ENCODE measurements at places on chromosomes 12 and 14.

DNA sequence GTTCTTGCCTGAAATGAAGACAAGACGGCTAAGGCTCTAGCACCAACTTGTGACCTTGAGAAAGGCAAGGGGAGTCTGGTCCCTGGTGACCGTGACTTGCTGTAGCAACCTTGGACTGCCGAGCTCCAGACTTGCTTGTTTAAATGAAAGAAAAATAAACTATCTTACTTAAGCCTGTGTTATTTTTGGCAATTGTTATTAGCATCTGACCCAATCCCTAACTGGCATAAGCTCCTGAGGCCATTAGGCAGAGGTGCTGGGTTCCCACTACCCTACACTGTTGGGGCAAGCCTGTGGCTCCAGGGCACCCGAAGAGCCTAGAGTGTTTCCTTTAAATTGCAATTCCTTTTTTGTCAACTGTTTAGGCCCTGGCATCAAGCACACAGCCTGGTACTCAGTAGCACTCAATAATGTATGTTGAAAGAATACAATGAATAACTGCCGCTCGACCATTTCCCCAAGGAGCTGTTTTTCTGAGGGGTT lies 106.9 kb upstream of the HIF1A start:
- no peak for DNase-seq

GRCh38 chr14:29163109-29163508 lies 396.5 kb downstream of the FOXG1 start:
- DNase-seq, result no peak

GRCh38 chr12:23446746-23447145 lies 502.7 kb downstream of the SOX5 start:
- DNase-seq, result no peak

GRCh38 chr12:50047693-50048250 lies 9.6 kb upstream of the ASIC1 start:
- DNase-seq, result no peak

DNA sequence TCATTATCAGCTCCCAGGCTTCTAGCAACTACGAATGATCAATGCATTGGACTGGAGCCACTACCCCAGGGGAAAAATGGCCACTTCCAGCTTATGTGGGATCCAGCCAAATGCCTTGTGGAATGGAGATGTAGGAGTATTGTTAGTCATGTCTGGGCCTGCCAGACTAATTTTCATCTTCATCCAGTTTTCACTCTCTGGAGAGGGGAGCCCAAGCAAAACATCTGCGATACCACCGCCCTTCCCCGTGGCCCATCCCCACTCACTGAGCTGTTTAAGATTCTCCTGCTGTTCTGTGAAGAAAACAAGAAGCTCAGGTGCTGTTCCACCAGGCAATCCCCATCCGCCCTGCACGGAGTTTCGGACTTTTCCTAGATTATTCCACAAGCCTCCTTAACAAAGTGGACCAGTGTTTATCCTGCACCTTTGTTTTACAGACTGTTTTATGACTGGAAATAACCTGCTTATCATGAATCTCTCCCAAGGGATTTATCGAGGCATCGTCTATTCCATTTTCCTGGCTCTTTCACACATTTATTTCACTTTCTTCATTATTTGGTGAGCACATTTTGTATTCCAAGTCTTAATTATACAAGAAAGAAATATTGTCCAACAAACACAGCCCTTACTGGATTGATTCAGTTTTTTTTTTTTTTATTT lies 35.5 kb upstream of the MAX start:
- DNase-seq, result no peak

DNA sequence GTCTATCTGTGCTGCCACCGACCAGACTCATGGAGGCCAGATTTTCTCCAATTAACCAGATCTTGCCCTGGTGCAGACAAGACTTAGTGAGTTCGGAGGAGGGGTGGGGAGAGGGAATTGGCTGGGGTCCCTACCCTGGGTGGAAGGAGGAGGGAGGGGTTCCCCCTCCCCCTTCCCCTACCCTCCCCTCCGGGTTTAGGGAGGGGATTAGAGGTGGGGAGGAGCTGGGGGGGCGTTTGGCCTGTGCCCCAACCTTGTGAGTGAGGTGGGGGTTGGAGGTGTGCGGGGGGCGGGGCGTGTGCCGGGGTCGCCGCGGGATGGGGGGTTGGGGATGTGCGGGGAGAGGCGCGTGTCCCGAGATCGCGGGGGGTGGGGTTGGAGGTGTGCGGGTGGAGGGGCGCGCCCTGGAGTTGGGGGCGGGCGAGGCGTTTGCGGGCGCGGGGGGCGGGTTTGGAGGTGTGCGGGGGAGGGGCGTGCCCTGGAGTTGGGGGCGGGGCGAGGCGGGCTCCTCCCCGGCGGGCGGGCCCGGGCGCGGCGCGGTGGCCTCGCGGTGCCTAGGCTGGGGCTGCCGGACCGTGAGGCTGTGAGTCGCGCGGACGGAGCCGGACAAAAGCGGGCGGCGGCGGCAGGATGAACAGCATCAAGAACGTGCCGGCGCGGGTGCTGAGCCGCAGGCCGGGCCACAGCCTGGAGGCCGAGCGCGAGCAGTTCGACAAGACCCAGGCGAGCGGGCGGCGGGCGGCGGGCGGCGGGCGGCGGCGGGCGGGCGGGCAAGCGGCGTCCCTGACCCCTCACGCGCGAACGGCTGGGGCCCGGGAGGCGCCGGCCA lies at the start of gene HIP1R:
Gene HIP1R (plus strand): TSS at position 537 of the 829 bp plus-strand sequence. CDS start 94 bp downstream, at position 631.
- peak; percentile 25 for DNase-seq

GRCh38 chr14:92553438-92553837 lies 39.9 kb downstream of the RIN3 start:
- DNase-seq, result peak; percentile 57

DNA sequence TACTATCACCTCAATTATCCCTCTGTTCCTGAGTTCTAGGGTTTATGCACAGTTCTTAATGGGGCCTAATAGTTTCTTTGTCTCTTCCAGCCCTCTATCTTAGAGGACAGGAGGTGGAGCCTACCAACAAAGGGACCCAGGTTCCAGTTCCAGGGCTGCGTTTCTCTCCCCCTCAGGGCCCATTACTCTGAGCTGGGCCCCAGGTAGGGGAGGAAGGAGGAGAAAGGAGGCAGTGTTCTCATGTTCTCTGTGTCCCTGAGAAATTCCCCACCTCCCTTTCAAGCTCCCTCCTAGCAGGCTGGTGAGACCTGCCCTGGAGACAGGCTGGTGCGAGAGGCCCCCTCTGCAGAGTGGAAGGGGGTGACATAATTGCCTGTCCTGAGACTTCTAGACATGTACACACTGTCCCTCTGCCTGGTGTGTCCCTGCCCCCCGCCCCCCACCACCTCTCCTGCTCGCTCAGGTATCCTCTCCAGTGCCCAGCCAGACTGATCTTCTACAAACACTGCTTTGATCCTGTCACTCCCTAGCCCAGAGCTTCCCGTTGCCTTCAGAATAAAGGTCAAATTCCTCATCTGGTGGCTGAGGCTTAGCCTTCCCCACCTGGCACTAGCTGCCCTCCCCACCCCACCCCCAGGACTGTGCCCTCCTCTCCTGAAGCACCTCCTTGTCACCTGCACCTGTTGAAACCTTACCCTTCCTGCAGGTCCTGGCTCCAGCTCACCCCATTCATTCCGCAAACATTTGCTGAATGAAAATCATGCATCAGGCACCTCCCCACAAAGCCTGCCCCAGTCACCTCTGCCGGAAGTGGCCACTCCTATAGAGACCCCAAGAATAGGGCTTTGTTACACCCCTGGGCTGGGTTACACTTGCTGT lies 21.1 kb upstream of the KRT8 start:
- no peak for DNase-seq

DNA sequence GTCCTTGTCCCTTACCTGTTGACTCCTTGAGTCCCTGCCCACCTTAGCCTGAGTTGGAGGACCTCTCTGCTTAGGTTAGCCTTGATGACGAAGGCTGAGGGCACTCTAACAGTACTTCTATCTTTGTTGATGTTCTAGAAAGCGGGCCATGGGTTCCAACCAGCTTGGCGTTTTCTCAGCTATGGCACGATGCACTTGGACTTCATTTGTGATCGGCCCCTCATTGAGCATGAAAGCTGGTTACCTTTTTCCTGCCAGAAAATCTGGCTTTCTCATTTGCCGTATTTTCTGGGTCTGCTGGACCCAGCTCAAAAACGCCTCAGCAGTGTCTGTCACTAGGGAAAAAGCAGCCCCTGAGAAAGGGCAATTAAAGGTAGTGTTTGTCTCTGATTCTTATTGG lies 290.8 kb downstream of the EMP1 start:
- no peak for DNase-seq

DNA sequence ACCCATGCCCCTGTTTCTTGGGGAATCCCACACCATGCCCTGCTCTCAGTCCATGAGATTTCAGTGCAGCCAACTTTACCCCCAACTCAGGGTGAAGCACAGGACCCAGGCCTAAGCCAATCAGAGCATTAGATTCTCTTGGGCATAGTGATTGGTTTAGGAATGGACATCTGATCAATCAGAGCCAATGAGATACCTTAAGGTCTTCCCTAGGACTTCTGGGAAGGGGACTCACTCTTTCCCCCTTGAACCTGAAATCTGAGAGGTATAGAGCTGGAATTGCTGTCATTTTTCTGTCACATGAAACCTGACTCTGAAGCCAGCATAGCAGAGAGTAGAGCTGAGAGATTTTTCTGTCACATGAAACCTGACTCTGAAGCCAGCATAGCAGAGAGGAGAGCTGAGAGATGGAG lies 127.1 kb downstream of the ZFP36L1 start:
- DNase-seq, result no peak

DNA sequence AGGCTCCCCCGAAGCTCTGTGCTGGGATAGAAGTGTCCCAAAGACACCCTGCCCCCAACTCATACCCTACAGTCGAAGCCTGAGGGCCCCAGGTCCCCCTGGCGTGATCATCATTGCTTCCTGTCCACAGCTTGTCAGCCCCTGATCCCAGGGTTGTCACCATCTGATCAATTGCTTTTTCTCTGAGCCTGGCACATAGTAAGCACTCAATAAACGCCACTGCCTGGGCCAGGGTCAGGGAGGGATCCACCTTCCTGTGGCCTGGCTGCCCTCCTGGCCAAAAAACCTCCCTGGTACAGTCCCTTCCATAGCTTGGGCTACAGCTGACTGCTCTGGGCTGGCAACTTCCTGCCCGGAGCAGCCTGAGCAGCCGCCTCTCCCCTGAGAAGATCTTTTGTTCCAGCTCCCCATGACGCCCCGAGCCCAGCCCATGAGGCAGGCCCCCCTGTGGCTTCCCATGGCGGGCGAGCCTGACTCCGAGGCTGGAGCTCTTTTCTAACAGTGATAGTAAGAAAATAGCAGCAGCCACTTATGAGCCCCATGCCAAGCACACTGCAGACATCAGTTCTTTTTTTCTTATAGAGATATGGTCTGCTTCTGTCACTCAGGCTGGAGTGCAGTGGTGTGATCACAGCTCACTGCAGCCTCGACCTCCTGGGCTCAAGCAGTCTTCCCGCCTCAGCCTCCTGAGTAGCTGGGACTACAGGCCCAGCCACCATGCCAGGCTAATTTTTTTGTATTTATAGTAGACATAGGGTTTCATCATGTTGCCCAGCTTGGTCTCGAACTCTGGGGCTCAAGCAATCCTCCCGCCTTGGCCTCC lies 6.5 kb downstream of the SH2B3 start:
- DNase-seq, result no peak

DNA sequence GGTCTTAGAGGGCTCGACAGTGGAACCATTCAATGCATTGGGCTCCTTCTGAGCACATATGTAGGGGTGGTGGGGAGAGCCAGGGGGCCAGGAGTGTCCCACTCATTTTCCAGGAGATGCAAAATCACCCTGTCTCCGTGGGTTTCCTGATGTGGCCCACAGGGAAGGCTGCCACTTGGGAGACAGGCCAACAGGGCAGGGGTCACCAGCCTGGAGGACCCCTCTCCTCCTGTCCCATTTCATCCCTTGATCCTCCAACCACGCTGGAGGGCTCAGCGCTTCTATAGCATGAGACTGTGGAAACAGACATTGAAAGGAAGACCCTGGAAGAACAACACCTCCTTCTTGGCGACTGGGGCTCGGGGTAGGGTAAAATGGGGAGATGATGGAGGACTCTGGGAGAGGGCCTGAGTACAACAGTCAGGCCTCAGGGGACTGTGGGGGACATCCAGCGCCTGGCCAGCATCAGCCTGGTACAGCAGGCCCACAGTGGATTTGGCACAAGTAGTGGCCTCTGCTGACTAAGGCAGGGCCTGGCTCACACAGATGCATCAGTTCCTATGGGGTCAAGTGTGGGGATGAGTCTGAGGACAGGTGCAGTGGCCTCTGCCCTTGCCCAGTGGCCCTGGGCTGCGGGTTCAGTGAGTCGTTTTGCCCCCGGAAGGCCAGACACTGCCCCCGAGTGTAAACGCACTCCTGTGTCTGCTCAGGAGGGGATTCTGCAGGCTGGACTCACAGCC lies 68.0 kb downstream of the PRIMA1 start:
- DNase-seq, result no peak

GRCh38 chr12:18752280-18752920 lies 14.5 kb downstream of the CAPZA3 start:
- DNase-seq, result no peak

- DNase-seq, result no peak
Observed at GRCh38 chr14:73477618-73478266, 13.0 kb upstream of the RIOX1 start.

GRCh38 chr12:18250313-18250916 lies 10.9 kb upstream of the PIK3C2G start:
- peak; percentile 77 for DNase-seq

GRCh38 chr12:106987846-106988245 lies 900 bp upstream of the MTERF2 start:
- DNase-seq, result no peak

DNA sequence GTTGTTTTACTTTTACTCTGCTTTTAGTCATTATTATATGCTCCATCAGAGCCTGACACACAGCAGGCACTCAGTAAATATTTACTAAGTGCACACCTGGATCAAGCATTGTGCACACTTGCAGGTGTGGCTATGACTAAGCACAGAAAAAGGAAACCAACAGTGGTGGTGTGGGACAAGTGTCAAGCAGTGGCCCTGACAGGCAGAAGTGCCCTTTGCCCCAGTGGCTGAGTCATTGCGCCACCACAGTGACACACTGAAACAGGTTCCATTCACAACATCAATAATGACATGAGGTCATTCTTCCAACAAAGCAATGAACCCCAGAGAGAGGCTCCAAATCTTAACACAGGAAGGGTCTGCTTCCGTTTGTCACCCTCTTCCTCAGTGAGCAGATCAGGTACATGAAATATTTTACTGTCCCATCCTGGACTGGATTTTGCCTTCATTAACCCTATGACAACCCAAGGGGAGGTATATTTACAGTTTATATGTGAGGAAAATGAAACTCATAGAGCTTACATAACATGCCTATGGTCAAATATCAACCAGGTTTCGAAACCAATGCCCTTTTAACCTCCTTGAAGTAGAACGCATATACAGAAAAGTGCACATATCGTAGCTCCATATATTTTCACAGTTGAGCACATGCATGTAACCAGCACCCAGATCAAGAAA lies 82.6 kb upstream of the GTF2A1 start:
- DNase-seq, result no peak

DNA sequence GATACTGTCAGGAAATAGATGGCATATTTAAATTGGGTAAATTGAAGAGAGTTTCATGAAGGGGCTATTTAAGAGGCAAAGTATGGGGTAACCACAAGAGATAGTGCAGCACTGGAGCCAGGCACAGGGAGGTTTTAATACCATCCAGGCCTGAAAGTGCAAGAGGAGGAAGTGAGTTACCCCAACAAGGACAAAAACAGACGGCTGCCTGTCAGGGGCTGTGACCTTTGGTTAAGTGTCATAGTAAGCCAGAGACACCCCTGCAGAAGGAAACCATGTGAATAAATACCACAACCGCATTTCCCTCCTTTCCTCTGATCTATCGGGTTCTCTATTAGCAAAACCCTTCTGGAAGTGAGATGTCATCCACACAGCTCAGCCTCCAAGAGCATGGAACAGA lies 122.0 kb upstream of the DHRS4 start:
- no peak for DNase-seq

All from hindlimb muscle (tissue), 1 donor.